ENCODE measurements at places on chromosomes 3 and 15.

DNA sequence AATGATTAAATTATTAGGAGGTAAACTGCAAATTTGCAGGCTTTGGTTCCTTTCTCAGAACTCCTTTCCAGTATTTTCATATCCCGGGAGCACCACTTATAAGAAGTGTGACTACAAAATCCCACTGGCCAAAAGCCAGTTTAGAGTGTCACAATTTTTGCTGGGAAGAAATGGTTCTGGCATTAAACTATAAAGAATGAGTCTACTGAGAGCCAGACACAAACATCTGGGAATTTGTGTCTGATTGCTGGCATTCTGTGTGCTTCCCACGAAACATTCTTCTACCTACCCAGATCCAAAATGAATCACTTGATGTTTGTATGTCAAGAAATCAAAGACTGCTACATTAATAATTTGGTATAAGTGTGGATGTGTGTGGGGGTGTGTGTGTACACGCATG is 82.8 kb downstream of the DUT start:
- DNase-seq: no peak

DNA sequence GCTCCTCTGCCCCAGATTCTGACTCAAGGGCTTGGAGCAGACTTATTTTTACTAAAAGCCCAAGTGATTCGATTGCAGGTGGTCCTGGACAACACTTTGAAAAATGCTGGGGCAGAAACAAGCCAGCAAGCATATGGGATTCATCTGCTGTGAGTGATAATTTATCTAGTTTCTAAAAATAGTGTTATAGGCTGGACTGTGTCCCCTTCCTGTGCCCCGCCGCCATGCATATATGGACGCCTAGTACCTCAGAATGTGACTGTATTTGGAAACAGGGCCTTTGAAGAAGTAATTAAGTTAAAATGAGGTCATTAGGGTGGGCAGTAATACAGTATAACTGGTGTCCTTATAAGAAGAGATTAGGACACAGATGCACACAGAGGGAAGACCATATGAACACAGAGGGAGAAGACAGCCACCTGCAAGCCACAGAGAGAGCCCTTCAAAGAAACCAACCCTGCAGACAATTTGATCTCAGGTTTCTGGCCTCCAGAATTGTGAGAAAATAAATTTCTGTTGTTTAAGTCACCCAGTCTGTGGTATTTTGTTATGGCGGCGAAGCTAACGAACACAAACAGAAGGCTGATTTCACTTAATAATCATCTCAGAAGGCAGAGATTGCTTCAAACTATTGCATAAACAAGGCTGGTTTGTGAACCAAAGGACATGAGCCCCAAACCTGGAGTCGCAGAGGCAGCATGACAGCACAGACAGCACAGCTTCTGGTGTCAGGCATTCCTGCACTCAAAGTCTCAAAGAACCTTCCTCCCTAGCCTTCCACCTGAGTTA is 59.1 kb downstream of the CCNL1 start:
- no peak for DNase-seq

- no peak for DNase-seq
These were observed 17.1 kb downstream of the P2RY12 start for GRCh38 chr3:151367448-151367847.

GRCh38 chr15:43958861-43959330 is 132.1 kb downstream of the WDR76 start:
- no peak for DNase-seq

- no peak for DNase-seq
These were observed 30.9 kb upstream of the ARRDC4 start for GRCh38 chr15:97929456-97930229.

DNA sequence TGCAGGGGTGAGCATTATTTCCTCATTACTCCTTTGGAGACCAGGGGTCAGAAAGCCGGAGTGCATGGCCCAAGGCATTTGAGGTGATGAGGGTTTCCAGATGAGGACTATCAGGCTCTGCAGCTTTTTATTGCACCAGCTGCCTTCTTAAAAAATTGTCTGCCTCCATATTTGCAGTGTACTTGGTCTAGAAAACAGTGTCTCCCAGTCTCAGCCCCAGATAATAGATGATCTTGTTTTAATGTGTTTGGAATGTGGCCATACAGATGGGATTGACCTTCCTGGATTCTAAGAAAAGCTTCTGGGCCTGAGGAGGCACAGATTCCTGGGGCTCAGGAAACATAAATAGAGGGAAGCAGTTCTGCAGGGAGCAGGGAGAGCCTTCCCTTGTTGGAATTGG is 123.3 kb downstream of the GABRG3 start:
- DNase-seq: no peak

- DNase-seq: no peak
These were observed 233.1 kb downstream of the ZIC4 start for GRCh38 chr3:147173257-147173656.

DNA sequence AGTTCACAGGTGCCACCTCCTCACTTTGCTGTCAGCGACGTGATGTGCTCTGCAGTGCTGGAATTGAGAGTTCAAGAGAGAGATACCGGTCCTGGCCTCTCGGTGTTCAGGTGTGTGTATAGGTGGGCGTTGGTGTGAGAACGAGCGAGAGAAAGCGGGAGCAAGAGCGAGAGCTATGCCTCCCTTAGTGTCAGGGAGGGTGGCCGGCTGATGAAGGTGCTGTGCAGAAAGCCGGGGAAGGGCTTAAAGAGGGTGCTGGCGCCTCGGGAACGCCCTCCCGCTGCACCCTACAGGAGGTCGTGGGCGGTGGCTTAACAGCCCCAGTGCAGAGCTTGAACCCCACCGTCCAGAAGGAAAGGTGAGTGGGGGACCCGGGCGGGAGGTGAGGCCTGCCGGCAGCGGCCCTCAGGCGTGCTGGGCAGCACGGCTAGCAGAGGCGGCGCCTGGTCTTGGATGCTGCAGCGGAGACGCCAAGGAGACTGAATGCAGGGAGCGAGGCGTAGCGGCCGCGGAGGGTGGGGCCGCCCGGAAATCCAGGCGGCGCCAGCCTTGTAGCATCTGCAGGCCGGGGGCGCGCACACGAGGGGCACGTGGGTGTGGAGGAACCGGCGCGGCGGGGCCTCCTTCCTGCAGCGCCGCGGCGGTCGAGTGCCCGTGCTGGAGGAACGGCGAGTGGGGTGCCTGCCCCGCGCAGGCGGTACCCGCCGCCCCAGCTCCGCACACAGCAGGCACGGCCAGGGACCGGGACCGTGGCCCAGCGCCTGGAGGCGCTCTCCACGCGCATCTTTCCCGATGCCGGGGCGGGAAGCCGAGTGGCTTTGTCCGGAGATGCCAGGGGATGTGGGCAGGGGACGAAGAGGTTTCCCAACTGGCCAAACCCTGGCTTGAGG is 246.8 kb upstream of the TOPAZ1 start:
- no peak for DNase-seq

DNA sequence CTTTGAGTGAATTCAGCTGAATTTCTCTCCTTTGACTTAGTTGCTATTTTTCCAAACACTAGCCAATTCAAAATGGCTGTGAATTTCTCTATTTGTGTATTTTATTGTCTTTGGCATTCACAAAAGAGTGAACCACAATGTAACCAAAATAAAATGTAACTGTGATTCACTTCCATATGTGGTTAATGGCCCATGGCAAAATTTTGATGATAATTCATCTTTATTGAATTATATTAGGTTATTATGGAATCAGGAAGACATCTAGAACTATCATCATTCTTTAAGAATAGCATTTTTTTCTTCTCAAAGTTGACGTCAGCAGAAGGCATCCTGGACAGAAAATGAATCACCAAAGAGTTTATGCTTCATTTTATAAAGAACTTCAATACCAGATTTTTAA is 705.3 kb upstream of the NAALADL2 start:
- no peak for DNase-seq

DNA sequence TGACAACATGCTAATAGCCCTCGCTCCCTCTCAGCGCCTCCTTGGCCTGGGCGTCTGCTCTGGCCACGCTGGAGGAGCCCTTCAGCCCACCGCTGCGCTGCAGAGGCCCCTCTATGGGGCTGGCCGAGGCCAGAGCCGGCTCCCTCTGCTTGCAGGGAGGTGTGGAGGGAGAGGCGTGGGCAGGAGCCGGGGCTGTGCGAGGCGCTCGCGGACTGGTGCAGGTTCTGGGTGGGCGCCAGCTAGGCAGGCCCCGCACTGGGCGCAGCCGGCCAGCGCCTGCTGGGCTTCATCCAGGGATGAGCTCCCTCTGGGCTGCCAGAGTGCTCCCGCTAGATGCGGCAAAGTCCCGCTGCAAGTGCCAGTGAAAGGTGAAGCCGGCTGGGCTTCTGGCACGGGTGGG is 21.0 kb upstream of the DNAJC13 start:
- no peak for DNase-seq

GRCh38 chr15:65841121-65841930 is 28.0 kb upstream of the RAB11A start:
- DNase-seq: no peak

DNA sequence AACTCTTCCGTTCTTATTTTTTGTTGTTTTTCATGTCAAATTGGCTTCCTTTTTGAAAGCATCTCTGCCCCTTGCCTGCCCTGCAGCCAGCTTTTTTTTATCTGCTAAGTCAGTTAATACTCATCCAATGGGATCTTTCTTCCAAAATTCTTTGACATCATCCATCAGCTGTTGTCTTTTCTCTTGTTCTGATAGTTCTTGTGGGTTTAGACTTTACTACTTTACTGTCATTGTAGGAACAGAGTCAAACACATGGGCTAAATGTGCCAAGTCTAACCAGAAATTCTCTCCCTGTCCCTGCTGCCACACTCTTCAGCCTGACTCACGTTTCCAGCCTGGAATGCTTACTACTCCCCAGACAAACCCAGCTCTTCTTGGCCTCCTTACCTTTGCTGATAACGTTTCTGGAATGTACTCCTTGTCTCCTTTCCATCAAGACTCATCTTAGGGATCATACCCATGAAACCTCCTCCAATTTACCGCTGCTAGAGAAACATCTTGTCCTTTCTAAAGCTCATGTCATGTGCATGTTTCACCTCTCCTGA is 10.7 kb upstream of the VPS8 start:
- DNase-seq: no peak

DNA sequence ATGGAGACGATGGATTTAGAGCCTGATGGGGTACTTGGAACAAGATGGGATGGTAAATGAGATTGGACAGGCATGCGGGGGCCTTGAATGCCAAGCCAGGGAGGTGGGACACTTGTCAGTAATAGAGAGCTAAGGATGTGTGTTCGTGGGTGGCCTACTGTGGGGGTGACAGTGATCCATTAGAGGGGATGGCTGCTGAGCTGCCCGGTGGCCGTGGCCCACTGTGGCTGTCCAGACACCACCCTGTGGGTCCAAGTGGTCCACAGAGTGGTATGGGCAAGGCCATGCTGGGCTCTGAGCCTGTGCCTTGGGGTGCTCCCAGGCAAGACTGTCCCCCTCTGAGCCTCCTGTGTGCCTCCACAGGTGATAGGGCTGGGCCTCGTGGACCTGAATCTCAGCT is 17.5 kb downstream of the CAND2 start:
- DNase-seq: no peak

DNA sequence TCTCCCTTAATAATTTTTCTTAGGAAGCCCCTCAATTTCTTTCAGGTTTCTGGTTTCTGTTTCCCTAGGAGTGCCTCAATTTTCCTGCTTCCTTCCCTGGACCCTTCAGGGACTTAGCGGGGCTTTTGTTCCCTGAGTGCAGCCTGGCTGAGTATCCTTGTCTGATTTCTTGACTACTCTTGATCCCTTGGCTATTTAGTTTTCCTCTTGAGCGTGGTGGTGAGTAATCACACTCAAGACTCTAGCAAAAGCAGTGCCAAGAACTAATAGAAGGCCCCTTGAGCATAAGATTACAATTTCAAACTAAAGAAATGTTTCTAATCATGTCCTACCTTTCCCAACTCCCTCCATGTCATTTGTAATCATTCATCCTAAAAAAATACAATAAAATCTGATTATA is 94.3 kb upstream of the C3orf80 start:
- no peak for DNase-seq

GRCh38 chr3:50591196-50591741 is 20.3 kb downstream of the CISH start:
- no peak for DNase-seq

GRCh38 chr3:143339451-143339850 is 219.9 kb downstream of the CHST2 start:
- DNase-seq: no peak

DNA sequence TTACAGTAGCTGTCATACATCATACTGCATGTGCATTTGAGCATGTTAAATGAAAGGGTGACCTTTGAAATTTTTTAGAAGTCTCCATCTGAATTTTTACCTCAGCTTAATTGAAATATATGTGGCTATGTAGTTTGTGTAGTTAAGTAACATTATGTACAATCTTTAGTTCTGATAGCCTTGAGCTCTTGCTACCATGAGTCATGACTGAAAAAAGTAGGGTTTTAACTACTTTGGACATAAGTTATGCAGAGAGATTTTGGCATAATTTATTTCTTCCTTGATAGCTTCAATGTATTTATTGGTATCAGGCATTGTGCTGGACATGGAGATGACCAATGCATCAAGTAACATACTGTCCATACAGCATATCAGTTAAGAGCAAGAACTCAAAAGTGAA is 376.5 kb upstream of the ZNF717 start:
- no peak for DNase-seq
